ENCODE measurements at places on chromosomes 11 and 22. TPM values are rescaled to one million over a fixed set of nuclear protein-coding genes. Genes with fewer than 3 reads are reported as not detected.

- DNase-seq, result no peak
These were observed 114.1 kb downstream of the MICAL2 start for GRCh38 chr11:12224537-12224893.

The CDPF1 gene
- 5.8 TPM for total RNA-seq

DNA sequence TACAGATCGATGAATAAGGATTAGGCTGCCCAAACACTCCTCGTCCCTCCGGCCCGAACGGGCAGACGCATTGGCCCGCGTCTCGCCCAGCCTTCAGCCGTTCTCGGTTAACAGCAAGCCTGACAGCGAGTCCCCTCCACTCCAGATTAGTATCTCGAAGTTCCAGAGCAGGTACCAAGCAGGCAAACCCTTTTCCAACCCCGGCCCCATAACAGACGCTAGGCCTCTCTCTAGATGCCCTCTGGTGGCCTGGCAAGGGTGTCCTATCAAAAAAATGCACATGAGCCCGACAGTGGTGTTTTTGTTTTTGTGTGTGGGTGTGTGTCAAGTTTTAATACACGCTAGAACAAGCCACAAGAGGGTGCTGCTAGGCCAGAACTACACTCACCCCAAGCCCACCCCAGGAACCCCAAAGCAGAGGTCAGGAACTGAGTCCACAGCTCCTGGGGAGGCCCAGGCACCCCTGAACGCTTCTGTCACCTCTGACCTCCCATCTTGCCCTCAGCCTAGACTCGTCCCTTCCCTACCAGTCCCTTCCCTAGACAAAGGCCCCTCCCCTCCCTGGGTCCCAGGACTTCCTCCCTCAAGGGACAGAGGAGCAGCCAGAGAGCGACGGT is 658 bp upstream of the ARFGAP2 start:
- no peak for DNase-seq

DNA sequence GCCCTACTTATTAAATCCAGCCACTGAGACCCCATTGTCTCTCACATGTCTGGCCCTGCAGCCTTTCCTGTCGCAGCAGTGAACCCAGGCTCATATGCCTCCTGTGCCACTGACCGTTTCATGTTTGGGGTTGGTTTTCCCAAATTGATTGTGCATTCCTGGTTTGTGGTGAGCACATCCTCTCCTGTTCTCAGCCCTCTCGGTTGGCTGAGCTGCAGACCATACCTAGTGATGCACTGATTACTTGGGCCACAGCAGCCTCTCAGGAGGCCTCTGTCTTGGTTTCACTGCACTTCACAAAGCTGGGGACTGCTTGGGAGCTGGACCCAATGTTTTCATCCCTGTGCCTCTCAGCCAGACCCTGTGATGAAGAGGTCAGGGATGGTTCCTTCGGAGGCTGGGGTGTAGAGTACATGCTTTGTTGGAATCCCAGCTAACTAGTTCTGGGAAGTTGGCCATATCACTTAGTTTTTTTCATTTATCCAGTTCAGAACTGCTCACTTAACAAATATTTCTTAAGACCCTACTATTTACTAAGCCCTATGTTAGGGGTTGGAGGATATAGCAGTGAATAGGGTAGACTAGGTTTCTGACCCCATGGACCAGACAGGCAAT is 30.9 kb downstream of the PARVA start:
- DNase-seq, result no peak

- DNase-seq, result no peak
These were observed 43.8 kb upstream of the RTL6 start for GRCh38 chr22:44541671-44542319.

DNA sequence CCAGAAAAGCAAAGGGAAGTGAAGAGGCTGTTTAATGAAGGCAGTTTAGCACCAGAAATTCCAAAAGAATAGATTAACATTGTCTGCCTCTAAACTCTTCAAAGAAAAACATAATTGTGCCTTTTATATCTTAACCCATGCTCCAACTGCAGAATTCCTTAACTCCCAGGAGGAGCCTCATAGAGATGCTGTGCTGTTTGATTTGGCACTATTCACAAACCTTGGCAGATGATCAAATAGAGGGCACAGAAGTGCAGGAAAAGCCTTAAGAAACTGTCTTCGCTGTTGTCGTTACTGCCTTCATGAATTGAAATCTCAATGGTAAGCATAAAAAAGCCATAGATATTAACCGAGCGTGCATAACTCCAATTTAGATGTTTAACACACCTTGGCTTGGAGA is 124.1 kb upstream of the MPPED2 start:
- no peak for DNase-seq

The MPPED2 gene
- total RNA-seq, result 6.3 TPM

The BSX gene
- not detected for total RNA-seq

The RFPL1 gene
- not detected for total RNA-seq

- no peak for DNase-seq
These were observed 2.1 kb downstream of the OAF start for GRCh38 chr11:120212926-120213325.

GRCh38 chr22:19052941-19053541 is 69.2 kb downstream of the DGCR2 start:
- no peak for DNase-seq

The INPP5J gene
- total RNA-seq, result 0.38 TPM
